ENCODE measurements at places on chromosomes 16 and 17.

DNA sequence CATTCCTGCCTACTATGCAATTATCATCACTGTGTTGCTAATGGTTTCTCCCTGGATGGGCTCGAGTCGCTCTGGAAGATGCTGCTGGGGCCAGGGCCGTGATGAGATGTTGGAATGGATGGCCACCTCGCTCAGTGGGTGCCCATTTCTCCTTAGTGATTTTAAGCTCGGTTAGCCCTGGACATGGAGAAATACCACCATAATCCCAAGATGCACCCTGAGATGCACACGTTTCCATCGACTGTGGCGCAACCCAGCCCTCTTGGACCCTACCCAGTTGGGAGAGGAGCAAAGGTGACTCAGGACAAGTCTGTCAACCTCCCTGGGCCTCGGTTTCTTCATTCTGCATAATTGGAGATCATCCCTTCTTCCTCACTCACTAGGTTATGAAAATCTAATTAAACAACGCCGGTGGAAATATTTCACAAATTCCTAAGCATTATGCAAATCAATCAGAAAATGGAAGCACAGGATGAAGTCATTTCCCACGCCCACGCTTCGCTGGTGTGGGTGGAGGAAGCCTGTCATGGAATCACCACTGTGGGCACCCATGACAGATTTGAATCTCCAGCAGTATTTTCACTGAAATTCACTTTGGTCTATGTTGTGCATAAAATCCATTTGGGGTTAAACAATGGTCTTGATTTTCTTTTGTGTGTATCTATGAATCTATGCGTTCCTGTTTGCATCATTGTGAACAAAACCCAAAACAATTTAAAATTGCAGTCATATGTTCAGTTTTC, 195.2 kb downstream of the AXIN2 start:
- H3K27me3 ChIP-seq = peaks cover 10% of the 10 kb centered on the region
- no peaks in the 10 kb centered on the region for H3K36me3 ChIP-seq
- peaks cover 4% of the 10 kb centered on the region for H3K4me1 ChIP-seq
- no peak for DNase-seq

DNA sequence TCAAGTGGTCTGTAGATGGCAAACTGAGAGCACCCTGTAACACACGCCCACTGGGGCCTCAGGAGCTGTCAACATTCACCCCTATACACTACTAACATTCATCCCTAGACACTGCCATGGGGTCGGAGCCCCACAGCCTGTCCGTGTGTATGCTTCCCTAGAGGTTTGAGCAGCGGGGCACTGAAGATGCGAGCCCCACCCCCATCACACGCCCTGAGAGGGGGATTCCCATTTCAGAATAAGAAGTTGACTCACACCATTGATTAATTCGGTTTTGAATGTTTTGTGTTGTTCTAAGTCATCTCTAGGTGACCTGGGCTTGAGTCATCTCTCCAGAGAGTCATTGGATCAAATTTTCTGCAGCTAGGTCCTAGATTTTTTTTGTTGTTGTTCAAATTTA, 37.3 kb upstream of the MMD start:
- H3K27me3 ChIP-seq = no peaks in the 10 kb centered on the region
- H3K4me3 ChIP-seq = no peak overlapping the region
- no peaks in the 10 kb centered on the region for H3K36me3 ChIP-seq
- H3K27ac ChIP-seq = no peak overlapping the region

- no peak overlapping the region for H3K27ac ChIP-seq
- H3K4me3 ChIP-seq = no peak overlapping the region
- H3K4me1 ChIP-seq = peaks cover 3% of the 10 kb centered on the region
- DNase-seq = no peak
- H3K36me3 ChIP-seq = peaks cover 1% of the 10 kb centered on the region
Observed at GRCh38 chr16:54048586-54049495, 237.7 kb downstream of the IRX3 start.

DNA sequence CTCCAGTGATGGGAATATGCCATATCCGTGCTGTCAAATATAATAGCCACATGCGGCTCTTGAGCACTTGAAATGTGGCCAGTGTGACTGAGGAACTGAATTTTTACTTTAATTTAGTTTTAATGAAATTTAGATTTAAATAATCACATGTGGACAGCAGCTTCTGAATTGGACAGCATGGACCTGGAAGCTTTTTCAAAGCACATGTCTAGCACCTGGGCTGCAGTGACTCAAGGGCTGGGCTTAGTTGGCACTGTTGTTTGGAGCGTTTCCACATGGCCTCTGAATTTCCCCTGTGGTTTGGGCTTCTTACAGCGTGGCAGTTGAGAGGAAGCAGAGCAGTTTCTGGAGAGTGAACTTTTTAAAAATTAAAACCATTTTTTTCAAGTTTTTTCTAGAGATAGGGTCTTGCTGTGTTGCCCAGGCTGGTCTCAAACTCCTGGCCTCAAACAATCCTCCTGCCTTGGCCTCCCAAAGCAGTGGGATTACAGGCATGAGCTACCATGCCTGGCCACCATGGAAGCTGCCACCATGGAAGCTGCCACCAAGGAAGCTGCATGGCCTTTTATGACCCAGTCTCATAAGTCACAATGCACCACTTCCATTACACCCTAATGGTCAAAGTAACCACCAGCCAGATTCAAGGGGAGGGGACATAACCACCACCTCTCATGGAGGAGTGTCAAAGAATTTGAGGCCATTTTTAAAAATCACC, 6.7 kb upstream of the TOB1 start:
- H3K4me1 ChIP-seq = peaks cover 54% of the 10 kb centered on the region
- peaks cover 14% of the 10 kb centered on the region for H3K36me3 ChIP-seq
- H3K4me3 ChIP-seq = no peak overlapping the region
- peak overlapping the region; percentile 81 for H3K27ac ChIP-seq

DNA sequence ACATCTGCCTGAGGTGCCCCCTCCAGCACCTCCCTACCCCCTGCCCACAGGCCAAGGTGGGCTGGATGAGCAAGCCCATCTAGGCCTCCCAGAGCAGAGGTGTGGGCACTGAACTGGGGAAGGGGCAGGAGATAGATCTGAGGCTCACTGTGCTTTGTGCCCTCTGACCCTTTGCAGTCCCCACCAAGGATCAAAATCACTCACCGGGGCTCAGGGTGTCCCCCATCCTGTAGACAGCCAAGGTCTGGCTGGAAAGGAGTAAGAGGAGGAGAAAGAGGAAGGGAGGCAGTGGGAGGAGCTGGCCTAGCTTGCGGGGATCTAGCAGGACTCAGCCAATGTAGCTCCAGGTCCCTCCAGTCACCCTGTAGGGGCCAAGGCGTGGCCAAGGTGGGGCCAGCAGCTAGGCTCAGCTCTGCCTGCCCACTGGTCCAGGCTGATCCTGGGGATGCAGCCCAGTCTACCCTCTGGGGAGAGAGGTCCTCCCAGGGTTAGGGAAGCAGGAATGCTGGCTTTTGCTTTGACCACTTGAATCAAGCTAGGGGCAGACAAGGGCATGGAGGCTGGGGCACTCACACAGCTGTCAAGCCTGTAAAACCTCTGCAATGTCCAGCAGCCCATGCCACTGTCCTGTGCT, 1.8 kb downstream of the SLC12A4 start:
- H3K27ac ChIP-seq = no peak overlapping the region
- DNase-seq = no peak
- peaks cover 9% of the 10 kb centered on the region for H3K27me3 ChIP-seq
- H3K4me3 ChIP-seq = peak overlapping the region; percentile 100
- peaks cover 35% of the 10 kb centered on the region for H3K4me1 ChIP-seq

DNA sequence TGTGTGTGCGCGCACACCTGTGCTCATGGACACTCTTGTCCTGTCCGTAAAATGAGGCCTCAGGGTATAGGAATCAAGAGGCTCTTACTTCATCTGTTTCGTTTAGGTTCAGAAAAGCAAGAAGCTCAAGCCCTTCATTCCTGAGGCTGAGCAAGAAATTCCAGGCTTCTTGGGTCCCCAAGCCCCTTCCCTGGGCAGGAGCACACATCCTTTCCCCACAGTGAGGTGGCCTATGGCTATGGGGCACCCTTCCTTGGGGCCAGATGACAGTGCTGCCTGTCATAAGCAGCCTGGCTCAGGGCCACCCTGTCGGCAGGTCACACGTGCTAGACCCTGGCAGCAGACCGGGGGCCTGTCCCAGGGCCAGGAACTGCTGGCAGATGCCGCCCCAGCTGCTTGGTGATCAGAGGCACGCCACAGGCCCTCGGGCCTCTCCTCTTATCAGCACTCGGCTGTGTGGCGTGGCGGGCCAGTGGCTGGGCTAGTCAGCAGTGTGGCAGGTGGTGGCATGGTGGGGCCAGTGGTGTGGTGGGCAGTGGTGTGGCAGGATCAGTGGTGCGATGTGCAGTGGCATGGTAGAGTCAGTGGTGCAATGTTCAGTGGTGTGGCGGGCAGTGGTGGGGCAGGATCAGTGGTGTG, 50.2 kb downstream of the NKD1 start:
- H3K4me3 ChIP-seq = no peak overlapping the region
- H3K4me1 ChIP-seq = peaks cover 18% of the 10 kb centered on the region
- H3K27me3 ChIP-seq = peaks cover 19% of the 10 kb centered on the region

DNA sequence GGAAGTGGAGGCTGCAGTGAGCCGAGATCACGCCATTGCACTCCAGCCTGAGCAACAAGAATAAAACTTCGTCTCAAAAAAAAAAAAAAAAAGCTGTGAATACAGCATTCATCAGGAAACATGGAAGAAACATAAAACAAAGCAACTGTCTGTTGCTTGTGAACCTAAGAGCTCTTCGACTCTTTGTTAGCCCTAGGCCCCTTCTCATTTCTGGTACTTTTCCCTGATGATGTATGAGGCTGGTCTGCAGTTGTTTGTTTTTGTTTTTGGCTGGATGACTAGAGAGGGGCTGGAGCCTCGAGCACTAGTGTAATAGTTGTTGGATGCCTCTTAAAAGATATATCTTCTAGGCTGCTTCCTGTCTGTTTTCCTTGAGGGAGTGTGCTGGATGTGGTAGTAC, 113.5 kb downstream of the MAP2K6 start:
- H3K4me3 ChIP-seq = no peak overlapping the region
- H3K36me3 ChIP-seq = peaks cover 2% of the 10 kb centered on the region
- H3K27me3 ChIP-seq = no peaks in the 10 kb centered on the region
- H3K27ac ChIP-seq = no peak overlapping the region
- DNase-seq = no peak

- no peak overlapping the region for H3K4me3 ChIP-seq
- no peak overlapping the region for H3K27ac ChIP-seq
- no peak for DNase-seq
- peaks cover 33% of the 10 kb centered on the region for H3K27me3 ChIP-seq
- H3K36me3 ChIP-seq = no peaks in the 10 kb centered on the region
Observed at GRCh38 chr17:30954046-30954830, 16.6 kb upstream of the RNF135 start.

DNA sequence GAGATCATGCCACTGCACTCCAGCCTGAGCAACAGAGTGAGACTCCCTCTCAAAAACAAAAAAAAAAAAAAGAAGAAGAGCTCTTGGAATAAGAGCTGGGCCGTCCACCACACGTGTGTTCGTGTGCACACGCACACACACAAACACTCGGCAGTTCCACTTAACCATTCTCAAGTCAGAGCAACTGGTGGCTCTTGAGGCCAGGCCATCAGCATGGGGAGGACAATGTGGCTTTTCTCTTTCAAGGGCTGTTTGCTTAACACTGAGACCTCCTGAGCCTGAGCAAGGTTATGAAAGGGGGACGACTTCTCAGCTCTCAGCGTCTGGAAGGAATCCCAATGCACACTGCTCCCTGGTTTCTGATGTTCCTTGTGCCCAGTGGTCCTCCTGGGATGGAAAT, 444.9 kb downstream of the SOX9 start:
- no peak for DNase-seq
- no peak overlapping the region for H3K27ac ChIP-seq
- no peak overlapping the region for H3K4me3 ChIP-seq
- no peaks in the 10 kb centered on the region for H3K36me3 ChIP-seq
- H3K27me3 ChIP-seq = peaks cover 35% of the 10 kb centered on the region

DNA sequence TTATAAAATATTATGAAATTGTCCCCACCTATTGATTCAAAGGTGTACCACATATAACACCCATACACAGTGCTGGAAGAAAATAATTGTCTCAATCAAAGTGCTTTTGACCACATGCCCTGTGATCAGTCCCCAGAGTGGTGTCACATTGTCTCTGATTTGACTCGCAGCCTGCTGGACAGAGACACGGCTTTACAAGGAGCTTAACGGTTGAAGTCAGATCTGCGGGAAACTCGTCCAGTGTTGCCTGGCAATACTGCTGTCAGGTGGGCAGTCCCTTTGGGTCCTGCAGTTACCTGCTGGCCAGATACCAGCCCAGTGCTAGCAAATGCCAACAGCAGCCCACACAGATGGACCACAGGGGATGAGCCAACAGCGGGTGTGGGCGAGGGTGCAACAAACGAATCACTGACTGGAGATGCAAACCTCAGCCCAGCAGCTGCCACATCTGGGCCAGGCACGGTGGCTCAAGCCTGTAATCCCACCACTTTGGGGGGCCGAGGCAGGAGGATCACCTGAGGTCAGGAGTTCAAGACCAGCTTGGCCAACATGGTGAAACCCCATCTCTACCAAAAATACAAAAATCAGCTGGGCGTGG, 26.2 kb upstream of the SSTR2 start:
- H3K27me3 ChIP-seq = peaks cover 11% of the 10 kb centered on the region
- no peak for DNase-seq
- H3K36me3 ChIP-seq = peaks cover 2% of the 10 kb centered on the region
- no peak overlapping the region for H3K27ac ChIP-seq

DNA sequence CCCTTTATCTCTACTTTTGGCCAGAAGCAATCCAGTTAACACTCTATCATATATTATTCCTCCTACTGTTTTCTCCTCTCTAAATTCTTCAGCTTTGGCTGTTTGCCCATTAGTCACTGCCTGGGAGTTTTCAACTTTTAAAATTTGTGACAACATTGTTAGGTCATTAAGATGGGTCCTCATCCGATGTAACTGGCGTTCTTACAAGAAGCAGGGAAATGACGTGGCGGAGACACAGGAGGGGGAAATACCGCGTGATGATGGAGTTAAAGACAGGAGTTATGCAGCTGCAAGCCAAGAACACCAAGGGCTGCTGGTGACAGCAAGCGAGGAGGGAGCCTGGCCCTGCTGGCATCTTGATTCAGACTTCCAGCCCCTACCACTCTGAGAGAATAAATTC, 34.8 kb upstream of the CPHXL start:
- H3K4me3 ChIP-seq = no peak overlapping the region
- DNase-seq = no peak
- H3K27ac ChIP-seq = no peak overlapping the region
- no peaks in the 10 kb centered on the region for H3K36me3 ChIP-seq
- peaks cover 6% of the 10 kb centered on the region for H3K4me1 ChIP-seq

DNA sequence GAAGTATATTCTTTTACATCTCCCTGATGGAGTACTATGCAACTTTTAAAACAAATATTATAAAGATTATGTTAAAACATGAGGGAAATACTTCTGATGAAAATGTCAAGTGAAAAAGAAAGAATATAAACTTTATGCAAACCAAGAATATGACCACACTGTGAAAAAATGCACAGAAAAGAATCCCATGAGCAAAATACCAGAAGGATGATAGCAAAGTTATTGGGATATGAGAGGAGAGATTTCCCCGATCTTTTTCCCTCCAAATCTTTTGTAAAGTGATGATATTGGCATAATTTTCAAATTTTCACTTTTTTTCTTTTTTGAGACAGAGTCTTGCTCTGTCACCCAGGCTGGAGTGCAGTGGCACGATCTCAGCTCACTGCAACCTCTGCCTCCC, 36.6 kb upstream of the SMURF2 start:
- no peak overlapping the region for H3K27ac ChIP-seq
- DNase-seq = no peak
- no peaks in the 10 kb centered on the region for H3K4me1 ChIP-seq
- H3K4me3 ChIP-seq = no peak overlapping the region

All from activated naive CD4-positive, alpha-beta T cell treated with anti-CD3 and anti-CD28 coated beads, Interleukin-2, amount 10 ng/mL, durations not matched to agents 7 days and 5 days (primary cell).